Mesenchymal stem cell (in vitro differentiated cells and primary cell): ENCODE measurements at places on chromosomes 1 and 21.

DNA sequence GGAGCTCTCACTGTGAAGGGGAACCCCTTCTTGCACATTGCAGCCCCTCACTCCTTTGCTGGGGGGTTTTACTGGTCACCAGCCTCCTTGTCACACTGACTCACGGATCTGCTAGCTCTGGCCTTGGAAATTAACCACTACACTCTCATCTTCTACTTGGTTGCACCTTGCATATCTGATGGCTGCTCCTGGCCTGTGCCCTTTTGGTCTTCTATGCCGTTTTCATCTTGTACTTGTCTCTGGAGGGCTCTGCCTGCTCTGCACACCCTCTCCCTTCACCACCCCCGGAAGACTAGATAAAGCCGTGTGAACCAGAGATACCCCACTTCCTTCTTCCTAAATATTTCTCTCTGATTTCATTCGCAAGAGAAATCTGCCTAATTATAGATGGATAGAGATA is 44.6 kb downstream of the CD247 start:
- no peak for DNase-seq

GRCh38 chr1:210123924-210124589 is 108.5 kb upstream of the SERTAD4 start:
- DNase-seq, result peak; percentile 34

DNA sequence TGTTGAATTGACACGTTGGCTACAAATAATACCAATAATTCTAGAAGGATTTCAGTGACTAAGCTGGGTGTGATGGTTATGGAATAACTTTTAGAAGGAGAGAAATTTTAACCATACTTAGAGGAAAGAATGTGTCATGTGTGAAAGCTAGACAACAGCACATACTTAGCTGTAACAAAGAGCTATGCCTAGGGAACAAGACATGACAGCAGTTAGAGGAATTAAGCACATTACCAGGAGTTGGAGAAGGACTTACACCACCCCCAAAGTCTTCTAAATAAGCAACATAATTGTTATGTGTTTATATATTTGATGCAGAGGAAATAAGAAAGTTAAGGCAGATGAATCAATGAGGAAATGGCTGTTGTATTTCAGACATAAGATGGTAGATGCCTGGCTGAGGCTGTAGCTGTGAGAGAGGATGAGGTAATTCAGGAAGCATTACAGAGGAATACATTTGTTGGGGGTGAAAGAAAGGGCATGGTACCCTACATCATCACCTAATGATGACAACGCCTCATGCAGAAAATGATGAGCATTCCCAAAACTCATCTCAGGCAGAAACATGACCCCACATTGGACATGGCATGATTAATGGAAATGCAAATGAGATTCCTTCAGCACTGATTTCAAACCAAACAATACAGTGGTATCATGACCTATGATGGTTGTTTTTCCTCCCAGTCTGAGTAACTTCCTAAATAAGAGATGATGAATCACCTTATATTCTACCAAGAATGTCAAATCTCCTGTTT is 211.5 kb downstream of the LHX8 start:
- DNase-seq, result peak; percentile 7

DNA sequence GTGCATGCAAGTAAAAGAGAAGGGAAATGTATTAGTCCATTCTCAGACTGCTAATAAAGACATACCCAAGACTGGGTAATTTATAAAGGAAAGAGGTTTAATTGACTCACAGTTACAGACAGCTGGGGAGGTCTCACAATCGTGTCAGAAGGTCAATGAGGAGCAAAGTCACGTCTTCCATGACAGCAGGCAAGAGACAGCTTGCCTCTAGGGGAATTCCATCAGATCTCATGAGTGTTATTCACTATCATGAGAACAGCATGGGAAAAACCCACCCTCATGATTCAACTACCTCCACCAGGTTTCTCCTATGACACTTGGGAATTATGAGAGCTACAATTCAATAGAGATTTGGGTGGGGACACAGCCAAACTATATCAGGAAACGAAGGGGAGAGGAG is 8.1 kb downstream of the KRTAP21-3 start:
- DNase-seq, result no peak

GRCh38 chr1:1141244-1141910 is 25.5 kb upstream of the C1orf159 start:
- no peak for DNase-seq

DNA sequence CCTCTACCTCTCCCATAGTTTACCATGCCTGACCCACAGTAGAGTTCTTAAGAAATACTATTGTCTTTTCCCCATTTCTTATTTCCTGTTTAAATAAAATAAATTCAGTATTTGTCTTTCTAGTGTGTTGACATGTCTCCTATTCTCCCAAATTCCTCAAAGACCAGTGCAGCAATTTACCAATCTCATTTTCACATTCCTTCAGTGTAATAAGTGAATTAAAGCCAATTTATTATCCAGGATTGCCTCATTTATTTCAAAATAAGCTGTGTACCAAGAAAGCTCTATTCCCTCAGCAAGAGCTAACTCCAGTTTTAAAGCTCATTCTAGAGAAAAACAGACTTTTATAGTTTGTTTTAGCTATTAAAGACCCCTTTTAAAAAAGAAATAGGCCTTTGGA is 49.9 kb downstream of the DISC1 start:
- no peak for DNase-seq

DNA sequence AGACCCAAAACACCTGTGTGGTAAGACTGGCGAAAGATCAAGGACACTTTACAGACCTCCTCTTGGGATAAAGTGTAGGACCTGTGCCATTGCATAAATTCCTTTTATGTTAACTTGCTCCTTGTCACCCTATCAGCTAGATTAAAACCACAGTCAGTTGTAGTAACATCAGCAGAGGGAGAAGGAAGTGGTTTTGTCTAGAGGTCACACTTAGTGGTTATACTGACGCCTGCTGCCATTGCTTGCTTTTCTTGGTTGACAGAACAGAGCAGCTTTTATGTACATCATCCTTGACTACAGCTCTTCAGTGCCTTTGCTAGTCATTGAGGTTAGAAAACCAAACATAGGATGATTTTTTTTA is 101.4 kb downstream of the PBX1 start:
- DNase-seq, result peak; percentile 69

DNA sequence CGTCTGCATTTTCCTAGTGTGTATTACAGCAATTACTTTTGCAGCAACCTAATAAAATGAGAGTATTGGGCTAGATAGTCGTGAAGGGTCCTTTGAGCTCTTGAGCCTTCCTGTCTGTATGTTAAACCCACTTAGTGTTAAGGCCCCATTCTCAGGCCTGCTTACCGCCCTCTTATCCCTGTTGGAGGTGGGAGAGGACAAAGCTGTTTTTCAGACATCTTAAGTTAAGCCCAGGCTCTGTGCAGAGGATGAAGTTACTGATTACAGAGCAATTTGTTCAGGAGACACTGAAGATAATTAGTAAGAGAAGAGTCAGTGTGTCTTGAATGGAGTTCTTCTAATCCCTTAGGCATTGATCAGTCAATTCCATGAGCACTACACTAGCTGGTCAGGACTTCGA is 114.6 kb downstream of the UCK2 start:
- no peak for DNase-seq

DNA sequence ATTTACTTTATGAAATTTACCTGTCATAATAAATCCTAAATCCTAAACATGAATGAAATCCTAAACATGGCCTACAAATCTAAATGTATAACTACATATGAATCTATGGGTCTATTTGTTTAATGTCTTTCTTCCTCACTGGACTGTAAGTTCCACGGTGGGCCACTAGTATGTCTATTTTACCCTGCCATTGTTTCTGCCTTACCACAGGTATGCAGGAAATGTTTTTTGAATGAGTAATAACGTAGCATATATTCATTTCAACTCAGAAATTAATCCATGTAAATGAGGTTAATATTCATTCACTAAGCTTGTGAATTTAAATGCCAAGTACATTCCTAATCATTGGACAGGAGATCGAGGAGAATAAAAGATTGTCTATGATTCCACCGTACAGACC is 35.3 kb downstream of the B3GALNT2 start:
- DNase-seq, result peak; percentile 7

GRCh38 chr1:228308628-228309325 is 97.9 kb downstream of the TRIM11 start:
- DNase-seq, result no peak

- no peak for DNase-seq
These were observed 58.5 kb upstream of the SIPA1L2 start for GRCh38 chr1:232688398-232688797.

DNA sequence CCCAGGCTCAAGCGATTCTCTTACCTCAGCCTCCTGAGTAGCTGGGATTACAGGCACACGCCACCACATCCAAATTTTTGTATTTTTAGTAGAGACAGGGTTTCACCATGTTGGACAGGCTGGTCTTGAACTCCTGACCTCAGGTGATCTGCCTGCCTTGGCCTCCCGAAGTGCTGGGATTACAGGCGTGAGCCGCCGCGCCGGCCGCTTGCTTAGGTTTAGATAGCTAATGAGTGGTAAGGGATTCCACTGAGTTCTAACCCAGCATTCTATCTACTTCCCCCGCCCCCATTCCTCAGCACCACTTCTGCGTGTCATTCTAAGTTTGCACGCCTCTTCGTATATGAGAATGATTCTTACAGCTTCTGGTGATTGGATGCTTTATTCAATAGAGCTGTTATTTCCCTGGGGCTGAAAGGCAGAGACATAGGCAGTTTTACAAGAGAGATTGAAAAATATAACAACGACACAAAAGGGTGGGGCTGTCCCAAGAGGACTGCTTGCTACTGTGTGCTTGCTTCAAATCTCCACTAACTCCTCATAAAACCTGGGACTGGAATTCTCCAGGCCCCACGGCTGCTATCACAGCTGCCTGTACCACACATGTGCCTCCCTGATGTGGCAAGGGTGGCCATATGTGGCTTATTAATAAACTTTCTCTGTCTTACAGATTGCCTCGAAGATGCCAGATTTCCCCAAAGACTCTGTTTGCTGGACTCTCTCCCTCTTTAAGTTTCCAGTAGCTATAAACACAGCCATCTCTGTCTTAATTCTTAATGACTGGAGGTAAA is 23.7 kb upstream of the GREM2 start:
- no peak for DNase-seq
